ENCODE measurements at places on chromosomes 16 and 17.

GRCh38 chr16:25051406-25052150, 36.4 kb upstream of the ARHGAP17 start:
- DNase-seq = no peak

DNA sequence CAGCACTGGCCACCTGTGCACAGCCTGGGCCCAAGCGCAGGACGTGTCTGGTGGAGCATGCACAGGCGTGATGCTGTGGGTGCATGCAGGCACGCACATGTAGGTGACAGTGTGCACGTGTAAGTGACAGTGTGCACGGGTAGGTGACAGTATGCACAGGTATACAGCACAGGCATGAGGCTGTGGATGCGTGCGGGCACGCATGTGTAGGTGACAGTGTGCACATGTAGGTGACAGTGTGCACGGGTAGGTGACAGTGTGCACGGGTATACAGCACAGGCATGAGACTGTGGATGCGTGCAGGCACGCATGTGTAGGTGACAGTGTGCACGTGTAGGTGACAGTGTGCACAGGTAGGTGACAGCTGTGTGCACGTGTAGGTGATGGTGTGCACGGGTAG, 7.9 kb downstream of the RPUSD1 start:
- no peak for DNase-seq

DNA sequence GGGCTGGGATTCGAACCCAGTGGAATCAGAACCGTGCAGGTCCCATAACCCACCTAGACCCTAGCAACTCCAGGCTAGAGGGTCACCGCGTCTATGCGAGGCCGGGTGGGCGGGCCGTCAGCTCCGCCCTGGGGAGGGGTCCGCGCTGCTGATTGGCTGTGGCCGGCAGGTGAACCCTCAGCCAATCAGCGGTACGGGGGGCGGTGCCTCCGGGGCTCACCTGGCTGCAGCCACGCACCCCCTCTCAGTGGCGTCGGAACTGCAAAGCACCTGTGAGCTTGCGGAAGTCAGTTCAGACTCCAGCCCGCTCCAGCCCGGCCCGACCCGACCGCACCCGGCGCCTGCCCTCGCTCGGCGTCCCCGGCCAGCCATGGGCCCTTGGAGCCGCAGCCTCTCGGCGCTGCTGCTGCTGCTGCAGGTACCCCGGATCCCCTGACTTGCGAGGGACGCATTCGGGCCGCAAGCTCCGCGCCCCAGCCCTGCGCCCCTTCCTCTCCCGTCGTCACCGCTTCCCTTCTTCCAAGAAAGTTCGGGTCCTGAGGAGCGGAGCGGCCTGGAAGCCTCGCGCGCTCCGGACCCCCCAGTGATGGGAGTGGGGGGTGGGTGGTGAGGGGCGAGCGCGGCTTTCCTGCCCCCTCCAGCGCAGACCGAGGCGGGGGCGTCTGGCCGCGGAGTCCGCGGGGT, at the start of gene CDH1:
Gene CDH1, plus strand, starts transcription at position 247 of the 684 bp plus-strand sequence. Its CDS starts 124 bp downstream, at position 371.
- no peak for DNase-seq

DNA sequence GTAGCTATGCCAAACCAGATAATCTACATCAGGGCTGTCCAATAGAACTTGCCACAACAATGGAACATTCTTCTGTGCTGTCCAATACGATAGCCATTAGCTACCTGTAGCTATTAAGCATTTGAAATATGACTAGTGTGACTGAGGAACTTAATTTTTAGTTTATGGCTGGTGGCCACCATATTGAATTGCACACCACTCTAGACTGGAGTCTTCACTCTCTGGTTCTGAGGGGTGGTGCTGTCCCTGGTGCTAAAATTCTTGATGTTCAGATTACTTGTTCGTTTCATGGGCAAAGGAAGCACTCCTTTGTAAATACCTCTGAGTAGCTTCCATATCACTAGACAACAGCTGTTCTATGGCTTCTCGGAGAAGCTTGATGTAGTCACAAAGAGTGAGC, 296.6 kb downstream of the NPIPA8 start:
- DNase-seq = no peak

DNA sequence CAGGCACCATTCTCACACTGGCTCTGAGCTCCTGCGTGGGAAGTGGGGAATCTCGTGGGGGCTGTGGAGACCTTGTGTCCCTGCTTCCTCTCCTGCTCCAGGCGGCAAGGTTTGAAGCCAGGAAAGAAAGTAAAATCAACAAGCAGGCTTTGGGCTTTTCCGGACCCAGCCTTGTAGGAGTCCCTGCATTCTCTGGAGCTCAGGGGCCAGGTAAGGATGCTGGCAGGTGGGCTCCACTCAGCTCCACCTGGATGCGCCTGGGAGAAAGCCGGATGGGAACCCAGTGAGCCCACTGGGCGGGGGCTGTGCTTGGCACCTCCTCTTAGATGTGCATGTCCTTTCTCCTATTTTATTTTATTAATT, 362.5 kb downstream of the SEC14L1 start:
- no peak for DNase-seq

DNA sequence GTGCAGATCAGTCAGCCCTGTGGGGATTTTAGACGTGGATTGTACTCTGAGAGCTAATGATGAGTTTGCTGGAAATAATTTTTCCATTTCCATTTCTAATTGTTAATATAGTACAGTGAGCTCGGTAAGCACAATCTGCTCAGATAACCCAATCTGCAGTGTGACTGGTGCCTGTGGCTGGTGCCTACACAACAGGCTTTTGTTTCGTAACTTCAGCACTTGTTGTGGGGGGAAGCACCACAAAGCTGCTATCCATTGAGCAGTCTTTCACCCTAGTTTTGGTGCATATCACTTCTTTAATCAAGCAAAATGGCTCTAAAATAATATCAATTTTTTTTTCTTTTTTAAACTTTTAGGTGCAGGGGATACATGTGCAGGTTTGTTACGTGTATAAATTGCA, 534.9 kb upstream of the HSBP1 start:
- DNase-seq = no peak

- DNase-seq = no peak
Observed at GRCh38 chr17:58764373-58764772, 8.7 kb downstream of the PPM1E start.

DNA sequence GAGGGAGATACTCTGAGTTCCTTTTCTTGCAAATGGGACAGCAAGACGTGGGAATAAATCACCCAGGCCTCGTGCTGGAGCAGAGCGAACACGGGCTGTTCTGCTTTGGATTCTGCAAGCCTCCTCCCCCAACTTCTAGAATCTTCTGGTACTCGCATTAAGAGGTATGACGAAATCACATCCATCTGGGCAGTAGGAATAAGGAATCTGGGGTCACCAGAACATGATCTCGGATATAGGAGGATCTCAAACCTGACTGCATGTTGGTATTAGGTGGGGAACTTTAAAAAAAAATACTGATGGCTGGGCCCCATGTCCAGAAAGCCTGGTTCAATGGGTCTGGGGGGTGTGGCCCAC, 49.8 kb upstream of the USP7 start:
- no peak for DNase-seq

DNA sequence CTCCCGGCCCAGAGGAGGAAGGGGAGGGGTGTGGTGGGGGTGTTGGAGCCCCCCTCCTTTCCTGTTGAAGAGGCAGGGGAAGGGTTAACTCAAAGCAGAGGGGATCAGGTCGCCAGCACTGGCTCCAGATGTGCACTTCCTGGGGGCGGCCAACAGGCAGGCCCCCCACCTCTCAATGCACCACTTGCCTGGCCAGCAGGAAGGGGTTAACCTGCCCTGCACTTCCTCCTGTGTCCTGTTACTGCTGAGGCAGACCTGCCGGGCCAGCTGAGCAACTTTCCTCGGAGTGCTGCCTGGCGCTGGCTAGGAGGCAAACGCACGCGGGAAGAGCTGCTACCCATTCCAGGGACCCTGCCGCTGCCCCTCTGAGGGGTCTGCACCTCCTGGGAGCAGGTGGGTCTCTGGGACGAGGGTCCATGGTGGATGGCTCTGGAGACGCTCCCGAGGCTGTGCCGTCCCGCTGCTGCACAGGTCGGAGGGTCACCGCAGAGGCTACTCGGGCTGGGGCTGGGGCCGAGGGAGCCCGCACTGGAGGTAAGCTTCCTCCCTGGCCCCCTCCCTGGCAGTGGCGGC, at the start of gene EPN3:
Gene EPN3, plus strand, starts transcription at position 284 of the 573 bp plus-strand sequence. CDS start 3,822 bp downstream, outside the sequence.
- no peak for DNase-seq

Measured in MG63 (cell line).